Uterus (tissue), 4 donors: ENCODE measurements at places on chromosomes 3 and 15. TPM values are rescaled to one million over a fixed set of nuclear protein-coding genes. Genes with fewer than 3 reads are reported as not detected.

Gene TMEM158
- 2.6 TPM for total RNA-seq

Gene CHCHD4
- 7.9 TPM for total RNA-seq

Gene CFAP44
- total RNA-seq: 16.4 TPM

Gene STRIT1
- not detected for total RNA-seq

- no peak for DNase-seq
- H3K36me3 ChIP-seq: no peaks in the 10 kb centered on the region
- H3K27me3 ChIP-seq: no peaks in the 10 kb centered on the region
- no peaks in the 10 kb centered on the region for H3K4me1 ChIP-seq
These were observed 193.3 kb downstream of the CD47 start for GRCh38 chr3:107897471-107898061.

DNA sequence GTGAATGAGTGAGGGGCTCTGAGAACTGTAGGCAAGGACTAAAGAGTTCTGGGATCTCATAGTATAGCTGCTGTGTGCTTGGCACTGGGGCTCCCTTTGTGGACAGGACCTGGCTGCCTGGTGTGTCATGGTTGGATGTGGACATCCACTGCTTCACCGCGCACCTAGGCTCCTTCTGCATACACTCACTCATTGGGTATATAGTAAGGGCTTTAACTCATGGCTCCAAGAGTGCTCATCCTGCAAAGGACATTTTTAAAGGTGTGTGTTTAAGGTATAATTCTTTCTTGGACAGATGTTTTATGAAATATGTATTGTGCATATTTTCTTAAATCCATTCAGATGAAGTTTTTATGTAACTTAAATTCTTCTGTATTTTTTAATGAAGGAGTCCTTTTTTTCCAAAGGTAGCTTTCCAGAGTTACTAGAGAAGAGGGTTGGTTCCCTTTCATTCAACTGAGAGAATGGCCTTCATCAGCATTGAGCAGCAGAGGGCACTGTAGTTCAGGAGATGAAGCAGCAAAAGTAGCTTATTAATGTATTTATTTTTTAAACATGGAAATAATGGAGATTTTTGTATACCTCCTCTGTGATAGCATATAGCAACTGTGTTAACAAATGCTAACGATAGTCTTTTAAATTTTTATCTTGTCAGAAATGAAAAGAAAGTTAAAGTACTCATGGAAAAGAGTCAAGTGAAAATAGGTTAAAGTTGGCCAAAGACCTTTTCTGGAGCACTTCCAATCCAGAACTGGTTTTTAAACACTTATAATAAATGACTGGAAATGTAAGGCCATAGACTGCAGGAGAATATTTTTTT, 25.2 kb downstream of the OXNAD1 start:
- no peaks in the 10 kb centered on the region for H3K36me3 ChIP-seq
- H3K4me1 ChIP-seq: no peaks in the 10 kb centered on the region
- H3K27me3 ChIP-seq: no peaks in the 10 kb centered on the region
- no peak overlapping the region for H3K27ac ChIP-seq
- H3K4me3 ChIP-seq: no peak overlapping the region

DNA sequence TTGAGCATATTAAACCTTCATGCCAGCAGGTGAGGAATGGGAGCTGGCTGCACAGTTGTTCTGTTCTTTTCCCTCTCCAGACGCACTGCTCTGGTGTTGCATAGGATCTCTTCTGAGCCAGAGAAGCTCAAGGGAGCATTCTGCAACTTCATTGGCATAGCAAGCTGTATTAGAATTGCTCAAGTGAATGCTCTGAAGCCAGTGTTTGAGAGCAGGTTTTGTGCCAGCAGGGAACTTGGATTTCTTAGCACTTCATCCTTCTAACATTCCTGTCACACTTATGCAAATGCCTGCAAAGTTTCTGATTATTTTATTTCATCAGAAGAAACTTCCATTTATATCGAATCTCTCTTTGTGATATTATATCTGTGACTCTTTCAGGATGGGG, 366.6 kb downstream of the AGBL1 start:
- no peaks in the 10 kb centered on the region for H3K36me3 ChIP-seq
- no peak overlapping the region for H3K27ac ChIP-seq
- no peak overlapping the region for H3K4me3 ChIP-seq
- DNase-seq: no peak

DNA sequence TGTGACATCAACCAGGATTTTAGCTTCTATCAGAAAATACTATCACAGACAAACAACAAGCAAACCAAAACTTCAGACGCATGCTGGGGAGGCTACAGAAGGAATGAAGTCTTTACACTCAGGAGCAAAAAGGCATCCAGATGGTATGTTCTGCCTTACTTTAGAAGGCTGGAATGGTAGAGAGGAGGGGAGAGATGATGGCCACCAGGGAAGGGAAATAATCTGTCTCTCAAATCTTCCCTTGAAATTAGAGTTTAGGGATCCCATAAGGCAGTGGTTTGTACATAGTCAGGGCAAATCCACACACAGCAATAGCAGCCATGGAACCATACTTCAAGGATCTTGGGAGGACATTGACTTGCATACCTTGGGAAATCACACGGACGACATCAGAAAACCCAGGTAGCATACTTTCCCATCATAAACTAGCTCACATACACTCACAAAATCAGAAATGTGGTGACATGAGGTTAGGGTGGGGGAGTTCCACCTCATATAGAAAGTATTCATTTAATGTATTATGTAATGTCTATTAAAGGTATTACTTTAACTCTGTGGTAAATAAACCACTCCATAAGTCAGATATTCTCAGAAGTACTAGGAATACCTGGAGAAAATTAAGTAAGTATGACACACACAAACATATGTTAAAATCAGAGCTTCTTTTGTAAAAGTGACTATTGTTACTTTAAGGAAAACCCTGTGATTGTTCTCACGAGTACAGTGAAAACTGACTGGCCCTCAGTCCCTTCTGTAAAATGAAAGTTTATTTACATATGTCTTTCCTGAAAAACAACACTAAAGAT, 9.4 kb downstream of the BTLA start:
- no peak overlapping the region for H3K27ac ChIP-seq
- no peak for DNase-seq
- no peaks in the 10 kb centered on the region for H3K4me1 ChIP-seq
- H3K4me3 ChIP-seq: no peak overlapping the region
- no peaks in the 10 kb centered on the region for H3K36me3 ChIP-seq

- DNase-seq: no peak
- no peaks in the 10 kb centered on the region for H3K36me3 ChIP-seq
- H3K4me1 ChIP-seq: no peaks in the 10 kb centered on the region
- H3K27ac ChIP-seq: no peak overlapping the region
These were observed 103.3 kb upstream of the SLC2A2 start for GRCh38 chr3:171129827-171130226.

DNA sequence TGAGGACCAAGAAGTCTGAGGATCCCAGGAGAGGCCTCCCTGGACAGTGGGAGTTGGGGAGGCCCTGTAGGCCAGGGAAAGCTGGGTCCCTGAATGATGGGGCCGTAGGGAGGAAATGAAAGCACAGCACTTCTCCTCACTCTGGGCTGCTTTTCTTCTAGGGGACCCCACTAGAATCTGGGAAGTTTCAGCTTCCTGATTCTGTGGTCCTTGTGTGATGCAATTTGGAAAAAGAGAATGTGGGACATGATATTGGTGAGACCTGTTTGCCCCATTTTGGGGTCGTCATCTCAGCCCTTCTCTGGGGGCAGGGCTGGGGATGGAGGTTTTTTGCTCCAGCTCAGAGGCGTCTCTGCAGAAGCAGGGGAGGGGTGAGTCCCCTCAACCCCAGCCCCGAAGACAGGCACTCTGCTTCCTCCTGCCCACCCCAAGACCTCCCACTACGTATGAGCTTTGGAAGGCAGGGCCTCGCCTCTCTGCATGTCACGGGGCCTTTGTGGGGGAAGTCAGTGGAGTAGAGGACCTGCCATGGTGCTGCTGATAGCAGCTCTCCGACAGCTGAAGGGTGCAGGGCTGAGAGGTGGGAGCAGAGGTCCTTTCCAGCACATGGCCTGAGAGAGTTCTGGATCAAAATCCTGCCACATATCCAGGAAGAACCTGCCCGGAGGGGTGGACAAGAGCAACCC, 1.5 kb upstream of the SNX22 start:
- H3K4me3 ChIP-seq: no peak overlapping the region
- no peaks in the 10 kb centered on the region for H3K27me3 ChIP-seq
- H3K4me1 ChIP-seq: no peaks in the 10 kb centered on the region

- no peaks in the 10 kb centered on the region for H3K27me3 ChIP-seq
- no peaks in the 10 kb centered on the region for H3K36me3 ChIP-seq
- H3K4me1 ChIP-seq: peaks cover 30% of the 10 kb centered on the region
- H3K27ac ChIP-seq: no peak overlapping the region
- DNase-seq: no peak
- no peak overlapping the region for H3K4me3 ChIP-seq
These were observed 119.4 kb upstream of the SAMMSON start for GRCh38 chr3:69880069-69880640.

DNA sequence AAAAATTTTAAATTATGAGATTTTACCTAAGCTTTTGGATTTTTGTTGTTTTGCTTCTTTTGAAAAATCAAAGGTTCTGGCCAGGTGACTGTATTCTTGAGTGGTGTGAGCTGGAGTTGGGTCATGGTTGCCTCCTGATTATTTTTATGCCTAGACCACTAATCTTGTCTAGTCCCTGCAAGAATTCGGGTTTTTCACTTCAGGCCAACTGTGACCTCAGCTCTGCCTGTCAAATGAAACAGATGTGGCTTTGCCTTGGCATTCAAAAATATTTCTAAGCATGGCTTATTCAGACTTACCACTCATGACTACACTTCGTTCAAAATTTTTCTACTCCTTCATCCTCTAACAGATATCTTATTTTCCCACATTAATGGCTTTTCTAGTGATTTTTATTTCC, 25.4 kb upstream of the CDV3 start:
- no peak overlapping the region for H3K4me3 ChIP-seq
- no peaks in the 10 kb centered on the region for H3K27me3 ChIP-seq
- DNase-seq: no peak
- H3K4me1 ChIP-seq: no peaks in the 10 kb centered on the region
- H3K36me3 ChIP-seq: no peaks in the 10 kb centered on the region

- H3K27ac ChIP-seq: no peak overlapping the region
- peak; percentile 8 for DNase-seq
- no peaks in the 10 kb centered on the region for H3K27me3 ChIP-seq
- no peak overlapping the region for H3K4me3 ChIP-seq
- no peaks in the 10 kb centered on the region for H3K36me3 ChIP-seq
These were observed 106.5 kb downstream of the ASB7 start for GRCh38 chr15:100708916-100709315.

DNA sequence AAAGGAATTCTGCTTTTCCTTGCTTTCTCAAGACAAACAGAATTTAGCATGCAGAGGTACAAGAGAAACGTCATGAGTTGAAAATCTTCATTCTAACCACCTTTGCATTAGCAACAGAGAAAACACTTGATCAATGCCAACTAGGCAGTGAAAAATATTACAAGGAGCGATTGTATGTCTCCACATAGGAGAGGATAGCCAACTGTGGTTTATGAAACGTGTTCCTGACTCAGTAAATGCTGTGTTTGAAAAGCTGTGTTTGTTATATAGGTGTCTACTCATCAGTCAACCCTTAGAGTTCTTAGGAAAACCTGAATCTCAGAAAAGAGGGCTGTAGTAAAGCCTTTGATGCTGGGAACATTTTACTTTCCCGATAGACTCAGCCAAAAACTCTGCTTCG, 102.4 kb downstream of the FRMD4B start:
- H3K27ac ChIP-seq: no peak overlapping the region
- no peak overlapping the region for H3K4me3 ChIP-seq
- no peaks in the 10 kb centered on the region for H3K36me3 ChIP-seq
- DNase-seq: no peak
- H3K4me1 ChIP-seq: no peaks in the 10 kb centered on the region
- no peaks in the 10 kb centered on the region for H3K27me3 ChIP-seq

DNA sequence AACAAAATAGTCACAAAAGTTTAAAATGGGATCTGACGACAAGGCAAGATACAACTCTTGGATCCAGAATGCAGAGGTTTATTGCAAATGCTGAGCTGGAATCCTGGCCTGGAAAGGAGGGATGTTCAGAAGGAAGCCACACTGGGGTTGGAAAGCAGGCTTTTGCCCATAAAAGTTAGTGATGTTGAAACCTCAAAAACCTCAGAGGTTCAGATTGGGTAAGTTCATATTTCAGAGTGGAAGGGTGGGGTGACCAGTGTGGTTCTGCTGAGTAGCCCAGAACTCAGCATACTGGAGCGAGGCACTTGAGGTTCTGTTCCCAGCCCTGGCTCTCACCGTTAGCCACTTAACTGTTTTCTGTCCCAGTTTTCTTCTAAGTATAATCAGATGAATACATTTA, 114.0 kb upstream of the OSTN start:
- no peaks in the 10 kb centered on the region for H3K4me1 ChIP-seq
- H3K36me3 ChIP-seq: no peaks in the 10 kb centered on the region
- H3K27me3 ChIP-seq: no peaks in the 10 kb centered on the region

- no peaks in the 10 kb centered on the region for H3K27me3 ChIP-seq
- H3K36me3 ChIP-seq: no peaks in the 10 kb centered on the region
- H3K4me3 ChIP-seq: peak overlapping the region; percentile 87
- no peaks in the 10 kb centered on the region for H3K4me1 ChIP-seq
- DNase-seq: no peak
These were observed 1.2 kb downstream of the TRPM7 start for GRCh38 chr15:50685191-50685975.

GRCh38 chr3:158368271-158368670, 202.7 kb upstream of the MLF1 start:
- no peak overlapping the region for H3K4me3 ChIP-seq
- DNase-seq: no peak
- H3K36me3 ChIP-seq: no peaks in the 10 kb centered on the region
- no peaks in the 10 kb centered on the region for H3K27me3 ChIP-seq
- no peaks in the 10 kb centered on the region for H3K4me1 ChIP-seq
- no peak overlapping the region for H3K27ac ChIP-seq

DNA sequence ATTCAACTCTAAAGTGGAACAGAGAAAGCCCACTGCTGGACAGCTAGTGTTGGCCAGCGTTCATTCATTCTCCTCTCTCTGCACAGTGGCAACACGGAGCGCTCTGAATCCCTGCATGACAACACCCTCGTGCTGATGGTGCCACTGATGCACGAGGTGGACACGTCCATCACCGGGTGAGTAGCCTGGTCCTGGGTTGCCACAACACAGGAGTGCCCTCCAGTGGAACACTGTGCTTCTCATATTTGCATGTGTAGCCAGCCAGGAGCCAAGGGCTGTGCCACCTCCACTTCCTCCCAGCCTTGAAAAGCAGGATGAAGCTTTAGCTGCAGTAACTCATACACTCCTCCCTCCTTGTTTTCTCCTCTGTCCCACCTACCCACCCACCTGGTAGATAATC, 120.0 kb upstream of the CTDSPL start:
- no peaks in the 10 kb centered on the region for H3K27me3 ChIP-seq
- H3K4me1 ChIP-seq: no peaks in the 10 kb centered on the region
- H3K4me3 ChIP-seq: no peak overlapping the region

DNA sequence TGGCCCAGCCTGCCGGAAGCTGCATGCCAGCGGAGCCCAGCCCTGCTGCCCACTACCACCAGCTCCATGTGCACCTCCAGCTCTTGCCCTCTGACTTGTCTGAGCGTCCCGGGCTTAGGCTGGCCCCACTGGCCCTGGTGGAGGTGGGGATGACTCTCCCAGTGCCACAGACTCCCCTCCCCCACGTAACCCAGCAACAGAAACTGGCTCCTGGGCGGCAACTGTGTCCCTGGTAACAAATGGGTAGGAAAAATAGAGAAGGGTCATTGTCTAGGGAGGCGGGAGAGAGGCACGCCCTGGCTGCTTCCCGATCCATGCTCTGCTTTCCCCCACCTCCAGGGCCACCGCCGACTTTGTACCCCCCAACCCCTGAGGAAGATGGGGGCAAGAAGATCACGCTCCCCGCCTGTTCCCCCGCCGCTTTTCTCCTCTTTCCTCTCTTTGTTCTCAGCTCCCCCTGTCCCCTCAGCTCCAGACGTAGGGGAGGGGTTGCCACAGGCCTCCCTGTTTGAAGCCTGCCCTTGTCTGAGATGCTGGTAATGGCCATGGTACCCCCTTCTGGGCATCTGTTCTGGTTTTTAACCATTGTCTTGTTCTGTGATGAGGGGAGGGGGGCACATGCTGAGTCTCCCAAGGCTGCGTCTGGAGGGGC, 10.8 kb upstream of the SEMA3B start:
- no peaks in the 10 kb centered on the region for H3K36me3 ChIP-seq
- no peaks in the 10 kb centered on the region for H3K27me3 ChIP-seq
- H3K4me3 ChIP-seq: no peak overlapping the region
- no peak for DNase-seq
